Activated T-helper 1 cell treated with anti-CD3 and anti-CD28 coated beads, Interleukin-12 subunit alpha, Interleukin-12 subunit beta, Interleukin-2, Interleukin-4 antibody, amounts not matched to agents 30 ng/mL and 10 ng/mL and 1 ng/mL, durations not matched to agents 14 hours and 24 hours and 36 hours (primary cell): ENCODE measurements at places on chromosomes 12 and 14.
A peak's percentile ranks its signal among the peaks of the same experiment; 100 is the strongest.

DNA sequence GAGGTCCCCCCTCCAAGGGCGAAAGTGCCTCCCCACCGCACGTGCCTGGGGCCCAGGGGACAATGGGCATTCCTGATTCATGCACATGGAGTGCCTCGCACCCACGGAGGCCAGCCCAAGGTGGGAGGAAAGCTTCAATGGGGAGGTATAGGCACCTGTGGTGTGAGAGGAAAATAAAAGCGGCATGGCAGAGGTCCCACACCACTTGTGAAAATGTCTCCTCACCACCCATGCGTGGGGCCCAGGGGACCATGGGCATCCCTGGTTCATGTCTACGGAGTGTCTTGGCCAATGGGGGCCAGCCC, 384.7 kb downstream of the ALG10 start:
- DNase-seq, result no peak

GRCh38 chr12:6765634-6766581, at the start of gene PTMS:
Gene PTMS, plus strand, starts transcription at chr12:6766363. Its CDS starts 343 bp downstream, at chr12:6766706.
- peak; percentile 42 for DNase-seq

DNA sequence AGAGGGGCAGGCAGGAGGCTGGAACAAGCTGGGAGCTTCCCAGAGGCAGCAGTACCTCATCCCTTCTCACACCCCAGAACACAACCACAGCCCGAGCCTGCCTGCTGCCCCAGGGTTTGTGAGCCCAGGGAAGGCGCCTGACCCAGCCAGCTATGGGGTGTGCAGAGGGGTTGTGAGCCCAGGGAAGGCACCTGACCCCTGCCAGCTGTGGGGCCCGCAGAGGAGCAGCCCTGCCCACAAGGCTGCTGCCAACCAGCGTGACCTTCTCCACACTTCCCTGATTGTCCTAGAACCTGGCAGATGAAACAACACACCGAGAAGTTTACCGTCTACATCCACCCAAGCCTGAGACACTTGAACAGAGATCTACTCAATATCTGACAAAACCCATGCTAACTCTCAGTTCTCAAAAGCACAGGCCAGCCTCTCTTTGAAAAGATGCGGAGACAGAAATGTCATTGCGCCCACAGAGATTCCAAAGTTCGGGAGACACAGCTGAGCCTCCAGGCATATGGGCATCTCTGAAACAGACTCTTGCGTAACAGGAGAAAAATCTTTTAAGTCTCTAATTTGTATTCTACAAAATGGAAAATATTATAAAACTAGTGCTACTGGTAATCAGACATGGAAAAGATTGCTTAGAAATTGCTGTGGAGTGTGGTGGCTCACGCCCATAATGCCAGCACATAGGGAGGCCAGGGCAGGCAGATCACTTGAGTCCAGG, 47.3 kb downstream of the SFSWAP start:
- DNase-seq, result no peak

- no peak for DNase-seq
Measured at GRCh38 chr12:28998662-28999120, 150.4 kb upstream of the FAR2 start.

DNA sequence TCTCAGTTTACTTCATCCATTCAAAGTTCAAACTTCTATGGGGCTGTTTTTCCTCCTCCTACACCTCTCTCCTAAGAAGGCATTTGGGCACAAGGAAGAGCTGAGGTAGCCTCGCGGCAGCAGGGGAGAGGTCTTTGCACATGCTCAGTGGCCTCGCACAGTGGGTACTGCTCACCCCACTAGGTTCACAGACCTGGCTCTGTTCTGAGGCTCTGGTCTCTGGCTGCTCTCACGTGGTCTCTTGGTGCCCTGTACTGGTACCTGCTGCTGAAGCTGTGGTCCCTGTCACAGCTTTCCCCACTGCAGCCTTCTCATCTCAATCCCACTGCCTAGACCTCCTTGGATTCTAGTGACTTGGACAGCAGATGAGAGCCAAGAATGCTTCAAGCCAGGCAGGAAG, 134.7 kb upstream of the CRY1 start:
- DNase-seq, result no peak

- no peak for DNase-seq
Measured at GRCh38 chr14:106562451-106562850, 1036.1 kb downstream of the TMEM121 start.

GRCh38 chr14:87805315-87805723, 187.7 kb downstream of the GALC start:
- DNase-seq, result peak; percentile 20

GRCh38 chr14:75833326-75834020, 148.3 kb downstream of the TGFB3 start:
- DNase-seq, result no peak

GRCh38 chr14:34872822-34873588, 2.2 kb downstream of the BAZ1A start:
- DNase-seq, result no peak

DNA sequence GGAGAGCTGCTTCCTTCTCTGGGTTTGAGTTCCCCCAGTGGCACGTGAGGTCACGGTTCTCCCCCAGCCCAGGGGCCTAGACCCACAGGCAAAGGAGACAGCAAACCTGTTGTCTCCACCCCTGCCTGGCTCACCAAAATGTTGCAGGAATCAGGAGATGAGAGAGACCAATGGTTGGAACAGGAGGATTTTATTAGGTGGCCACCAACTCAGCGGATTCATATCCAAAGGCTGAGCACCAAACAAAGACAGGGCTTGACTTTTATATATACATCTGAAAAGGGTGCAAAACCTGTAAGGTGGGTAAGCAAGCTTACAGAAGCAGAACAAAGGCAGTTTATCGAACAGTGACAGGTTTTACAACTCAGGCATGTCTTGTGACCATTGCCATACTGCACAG, 9.2 kb upstream of the ADAM21 start:
- DNase-seq, result no peak

GRCh38 chr12:107571492-107571891, 114.1 kb upstream of the PWP1 start:
- DNase-seq, result no peak

DNA sequence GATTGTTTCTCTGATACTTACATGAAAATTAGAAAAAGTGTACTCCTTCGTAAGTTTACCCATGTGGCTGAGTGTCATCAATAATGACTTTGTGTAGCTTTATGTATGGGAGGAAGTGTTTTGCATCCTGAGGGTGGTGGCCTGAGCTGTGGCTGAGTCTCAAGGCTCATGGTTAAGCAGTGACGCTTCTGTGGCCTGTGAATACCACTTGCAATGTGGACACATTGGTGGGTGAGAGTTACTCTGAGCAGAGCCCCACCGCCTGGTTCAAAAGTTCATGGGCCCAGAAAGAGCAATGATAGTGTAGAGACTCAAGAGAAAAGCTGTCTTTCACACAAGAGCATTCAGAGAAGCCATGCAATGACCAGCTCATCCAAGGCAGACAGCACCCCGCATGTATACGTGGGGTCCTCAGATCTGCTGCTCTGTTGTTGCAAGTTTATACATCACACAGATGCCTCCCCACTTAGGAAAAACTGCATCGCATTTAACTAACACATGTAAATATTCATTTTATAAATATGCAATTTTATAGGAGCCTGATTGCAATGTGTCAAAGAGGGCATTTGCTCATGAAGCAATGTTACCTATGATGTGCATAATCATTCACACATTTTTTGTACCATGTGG, 55.1 kb upstream of the FRMD6 start:
- DNase-seq, result no peak
